Stimulated activated CD8-positive, alpha-beta memory T cell treated with anti-CD3 and anti-CD28 coated beads, Interleukin-7, amount 100 ng/mL, for 48 hours (primary cell): ENCODE measurements at places on chromosomes 2 and 18.

GRCh38 chr2:30224151-30224550 is 7.2 kb upstream of the LBH start:
- DNase-seq, result no peak

DNA sequence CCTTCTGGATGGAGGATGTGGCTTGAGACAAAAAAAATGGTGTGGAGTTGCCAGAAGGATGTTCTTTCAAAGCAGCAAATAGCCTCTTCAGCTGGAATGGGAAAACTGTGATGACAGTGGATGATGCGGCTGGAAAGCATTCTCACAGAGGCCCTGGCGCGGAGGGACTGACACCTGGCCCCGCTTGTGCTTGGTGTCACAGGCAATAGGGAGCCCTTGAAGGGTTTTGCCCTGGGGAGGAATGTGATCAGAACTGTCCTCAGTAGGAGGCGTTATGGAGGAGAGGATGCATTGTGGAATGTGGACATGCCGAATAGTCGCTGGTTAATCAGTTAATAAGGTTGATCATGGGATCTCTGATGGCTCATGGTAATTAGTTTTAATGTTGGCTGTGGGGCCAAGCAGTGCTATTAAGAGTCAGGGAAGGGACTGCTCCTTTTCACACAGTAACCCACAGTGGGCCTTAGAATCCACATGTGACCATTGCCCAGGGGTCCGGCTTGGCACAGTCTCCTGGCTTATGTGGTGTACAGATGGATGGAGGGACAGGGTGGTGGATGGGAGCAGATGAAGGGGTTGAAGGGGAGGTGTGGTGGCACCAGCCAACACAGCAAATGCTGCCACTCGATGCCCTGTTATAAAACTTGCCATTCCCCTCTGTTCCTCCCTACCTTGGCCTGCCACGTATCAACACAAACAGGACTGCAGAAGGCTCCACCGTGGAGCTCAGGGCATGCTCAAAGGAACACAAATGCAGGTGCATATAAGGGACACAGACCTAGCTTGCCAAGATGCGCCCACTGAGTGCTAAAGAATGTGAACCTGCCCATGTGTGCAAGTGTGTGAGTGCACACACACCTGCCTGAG is 71.7 kb downstream of the CIB4 start:
- DNase-seq, result no peak

GRCh38 chr2:30157616-30158015 is 10.8 kb downstream of the YPEL5 start:
- DNase-seq, result no peak

GRCh38 chr2:13524492-13524891 is 807.8 kb downstream of the TRIB2 start:
- no peak for DNase-seq

- no peak for DNase-seq
Measured at GRCh38 chr2:28896906-28897305, 2.4 kb downstream of the WDR43 start.

DNA sequence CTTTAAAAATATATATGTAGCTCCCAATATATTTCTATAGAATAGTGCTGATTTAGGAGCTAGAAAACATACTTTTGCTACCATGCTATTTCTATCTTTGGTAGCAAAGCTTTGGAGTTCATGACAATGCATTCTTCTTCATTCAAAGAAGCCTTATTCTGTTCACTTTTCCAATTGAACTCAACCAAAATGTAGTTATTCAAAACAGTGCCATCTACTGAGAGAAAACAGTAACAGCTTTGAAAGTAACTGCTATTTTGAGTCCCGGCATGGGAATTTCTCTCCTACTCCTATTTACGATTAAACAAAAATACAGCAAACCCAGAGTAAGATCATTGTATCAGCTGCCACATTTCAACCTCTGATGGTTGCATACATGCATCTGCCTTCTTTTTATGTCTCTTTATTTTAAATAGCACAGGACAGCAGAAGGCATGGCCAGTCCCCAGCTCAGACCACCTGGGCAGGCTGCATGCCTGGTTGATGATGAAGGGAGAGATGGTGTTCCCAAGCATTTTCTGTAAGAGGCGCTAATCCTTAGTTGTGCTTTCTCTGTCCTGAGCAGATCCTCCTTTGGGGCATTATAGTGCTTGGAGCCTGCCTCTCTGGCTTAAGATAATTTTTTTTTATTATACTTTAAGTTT is 69.7 kb upstream of the SULT1C3 start:
- no peak for DNase-seq

- DNase-seq, result no peak
Measured at GRCh38 chr2:169072163-169072925, 3.0 kb downstream of the DHRS9 start.

DNA sequence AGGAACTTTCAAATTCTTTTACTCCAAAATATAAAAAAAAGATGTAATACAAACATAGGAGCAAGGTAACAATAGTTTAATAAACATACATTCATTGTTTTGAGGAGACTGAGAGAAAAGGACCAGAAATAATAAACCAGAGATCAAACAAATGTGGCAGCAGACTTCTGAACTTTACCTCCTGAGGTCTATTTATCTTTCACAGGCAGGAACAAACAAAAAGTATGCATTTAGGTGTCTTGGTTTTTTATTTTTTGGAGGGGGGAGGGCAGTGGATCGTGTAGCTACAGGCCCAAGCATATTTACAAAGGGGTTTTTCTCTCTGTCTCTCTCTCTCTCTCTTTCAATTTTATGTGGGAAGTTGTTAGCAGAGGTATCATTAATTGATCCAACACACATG is 5.6 kb downstream of the PPP4R1 start:
- no peak for DNase-seq

GRCh38 chr2:195842932-195843331 is 185.9 kb downstream of the SLC39A10 start:
- DNase-seq, result no peak

- DNase-seq, result no peak
Measured at GRCh38 chr2:231816327-231817026, 30.2 kb downstream of the COPS7B start.

DNA sequence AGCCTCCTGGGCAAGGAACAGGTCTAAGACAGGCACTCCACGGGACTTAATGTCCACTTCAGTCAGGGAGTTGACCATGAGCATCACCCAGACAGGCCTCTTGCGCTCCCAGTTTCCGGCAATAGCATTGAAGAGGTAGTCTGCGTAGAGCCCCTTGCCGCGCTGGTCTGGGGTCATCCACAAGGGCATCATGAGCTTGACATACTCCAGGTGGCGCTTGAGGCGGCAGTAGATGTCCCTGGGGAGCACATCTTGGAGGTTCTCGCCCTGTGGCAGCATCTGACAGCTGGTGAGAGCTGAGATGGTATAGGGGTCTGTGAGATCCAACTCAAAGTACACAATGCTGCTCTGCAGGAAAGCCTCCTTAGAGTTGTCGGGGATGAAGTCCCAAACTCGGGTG is 10.6 kb downstream of the TRABD2A start:
- DNase-seq, result no peak

DNA sequence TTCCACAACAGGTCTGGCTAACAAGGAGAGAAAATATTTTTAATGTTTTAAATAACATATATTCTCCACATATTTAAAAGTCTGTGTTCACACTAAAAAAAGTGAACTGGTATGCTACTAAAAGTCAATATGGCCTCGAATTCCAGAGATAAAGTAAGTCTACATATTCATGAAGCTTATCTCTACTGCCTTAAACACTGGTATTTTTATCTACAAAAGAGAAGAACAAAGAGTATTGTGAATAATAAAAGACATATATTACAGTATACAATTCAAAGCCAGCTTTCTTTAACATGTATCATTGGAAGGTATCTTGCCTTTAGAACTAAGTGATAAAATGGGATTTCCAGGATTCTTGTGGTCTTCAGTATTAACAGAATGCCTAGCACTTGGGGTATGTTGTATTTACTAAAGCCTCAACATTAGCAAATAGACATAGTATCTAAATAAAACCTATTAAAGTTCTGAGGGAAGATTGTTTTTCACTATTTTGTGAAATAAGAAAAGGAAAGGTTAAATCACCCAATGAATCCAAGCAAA is 302.8 kb upstream of the CCDC68 start:
- DNase-seq, result no peak

DNA sequence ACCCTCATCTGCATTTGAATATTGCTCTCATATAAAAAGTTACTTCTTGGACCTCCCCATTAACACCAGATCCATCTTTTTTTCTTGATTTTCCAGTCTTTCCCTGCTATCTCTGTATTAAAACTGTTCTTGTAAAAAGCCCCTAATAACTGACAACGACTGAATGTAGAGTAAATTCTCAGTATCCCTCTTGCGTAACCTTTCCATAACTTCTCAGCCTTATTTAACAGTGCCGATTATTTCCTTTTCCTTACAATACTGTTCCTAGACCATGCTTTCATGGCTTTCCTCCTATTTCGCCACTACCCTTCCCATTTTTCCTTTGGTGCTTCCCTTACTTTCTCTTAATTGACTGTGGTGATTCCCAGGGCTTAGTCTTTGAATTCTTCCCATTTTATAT is 348.9 kb upstream of the DSEL start:
- DNase-seq, result no peak

- no peak for DNase-seq
Measured at GRCh38 chr2:25655316-25655715, 18.1 kb downstream of the DTNB start.

GRCh38 chr2:28345619-28346018 is 47.0 kb upstream of the FOSL2 start:
- DNase-seq, result no peak

DNA sequence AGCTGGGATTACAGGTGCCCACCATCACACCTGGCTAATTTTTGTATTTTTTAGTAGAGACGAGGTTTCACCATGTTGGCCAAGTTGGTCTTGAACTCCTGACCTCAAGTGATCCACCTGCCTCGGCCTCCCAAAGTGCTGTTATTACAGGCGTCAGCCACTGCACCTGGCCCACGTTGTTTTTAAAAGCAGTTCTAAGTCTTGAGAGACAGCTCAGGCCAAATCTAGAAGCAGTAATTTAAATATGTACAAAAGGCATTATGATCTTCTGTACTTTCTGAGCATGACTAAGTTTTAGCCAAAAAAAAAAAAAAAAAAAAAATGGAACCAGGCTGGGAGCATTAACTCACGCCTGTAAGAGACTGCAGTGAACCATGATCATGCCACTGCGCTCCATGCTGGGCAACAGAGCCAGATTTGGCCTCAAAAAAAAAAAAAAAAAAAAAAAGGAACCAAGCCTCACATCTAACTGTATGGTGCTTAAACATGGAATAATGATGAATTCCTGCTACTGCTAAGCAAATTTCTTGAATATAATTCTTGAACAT is 4.0 kb downstream of the ABHD3 start:
- DNase-seq, result no peak

DNA sequence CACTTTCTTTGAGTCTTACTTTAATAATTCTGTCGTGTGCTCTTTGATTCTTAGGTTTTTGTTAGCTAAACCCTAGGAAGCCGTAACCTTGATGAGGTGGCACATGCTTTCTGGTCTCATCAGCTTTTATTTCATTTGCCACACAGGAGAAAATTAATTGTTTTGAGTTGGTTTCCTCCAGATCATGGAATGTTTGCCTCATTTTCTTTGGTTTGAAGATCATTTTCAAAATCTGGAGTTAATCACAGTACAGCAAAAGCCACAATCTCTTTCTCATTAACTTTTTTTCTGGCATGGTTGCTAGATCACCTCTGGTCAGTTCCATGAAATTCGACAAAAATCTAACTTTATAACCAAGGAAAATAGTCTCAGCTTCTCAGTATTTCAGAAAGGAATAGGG is 182.9 kb downstream of the MYO1B start:
- DNase-seq, result no peak

DNA sequence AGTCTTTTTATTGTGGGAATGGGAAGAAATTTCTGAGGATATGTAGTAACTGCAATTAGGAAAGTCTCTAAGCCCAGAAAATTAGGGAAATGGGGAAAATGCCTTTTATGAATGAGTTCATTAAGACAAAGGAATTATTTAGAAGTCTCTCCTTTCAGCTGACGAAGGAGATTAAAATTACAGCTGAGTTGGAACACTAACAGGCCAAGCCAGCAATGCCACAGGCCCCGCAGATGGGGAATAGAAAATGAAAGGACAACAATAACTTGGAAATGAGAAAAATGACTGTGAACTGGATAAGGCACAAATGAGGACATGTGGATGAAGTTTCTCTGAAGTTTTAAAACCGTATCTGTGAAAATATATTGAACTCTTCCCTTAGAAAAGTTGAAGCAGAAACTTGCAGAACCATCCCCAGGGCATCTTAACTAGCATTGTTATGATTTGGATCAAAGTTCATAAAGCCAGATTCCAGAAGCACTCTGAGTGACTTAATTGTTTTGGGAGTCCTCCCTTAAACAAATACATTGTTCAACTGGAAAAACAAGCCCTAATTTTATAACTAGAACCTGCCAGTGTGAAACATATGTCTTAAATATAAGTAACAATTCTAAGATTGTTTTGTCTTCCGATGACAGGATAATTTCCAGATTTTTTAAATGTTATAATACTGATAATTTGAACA is 51.3 kb downstream of the C2orf76 start:
- no peak for DNase-seq

GRCh38 chr2:135762022-135762421 is 20.4 kb downstream of the UBXN4 start:
- DNase-seq, result no peak

DNA sequence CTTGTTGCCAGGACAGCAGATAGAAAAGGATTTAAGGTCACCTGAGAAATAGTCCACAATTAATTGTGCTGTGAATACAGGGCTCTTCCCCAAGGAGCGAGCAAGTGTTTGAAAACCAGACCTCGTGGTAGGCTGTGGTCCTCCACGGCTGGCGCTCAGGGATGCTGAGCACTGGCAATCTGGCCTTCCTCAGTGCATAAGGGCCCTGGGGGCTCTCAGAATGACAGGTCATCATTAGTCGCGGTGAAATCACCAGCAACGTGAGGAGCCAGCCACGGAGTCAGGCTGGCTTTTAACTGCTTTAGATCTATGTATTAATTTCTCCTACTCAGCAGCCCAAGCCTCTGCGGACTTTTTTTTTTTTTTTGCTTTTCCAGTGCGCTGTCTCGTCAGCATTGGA is 148.5 kb downstream of the FHOD3 start:
- DNase-seq, result no peak

DNA sequence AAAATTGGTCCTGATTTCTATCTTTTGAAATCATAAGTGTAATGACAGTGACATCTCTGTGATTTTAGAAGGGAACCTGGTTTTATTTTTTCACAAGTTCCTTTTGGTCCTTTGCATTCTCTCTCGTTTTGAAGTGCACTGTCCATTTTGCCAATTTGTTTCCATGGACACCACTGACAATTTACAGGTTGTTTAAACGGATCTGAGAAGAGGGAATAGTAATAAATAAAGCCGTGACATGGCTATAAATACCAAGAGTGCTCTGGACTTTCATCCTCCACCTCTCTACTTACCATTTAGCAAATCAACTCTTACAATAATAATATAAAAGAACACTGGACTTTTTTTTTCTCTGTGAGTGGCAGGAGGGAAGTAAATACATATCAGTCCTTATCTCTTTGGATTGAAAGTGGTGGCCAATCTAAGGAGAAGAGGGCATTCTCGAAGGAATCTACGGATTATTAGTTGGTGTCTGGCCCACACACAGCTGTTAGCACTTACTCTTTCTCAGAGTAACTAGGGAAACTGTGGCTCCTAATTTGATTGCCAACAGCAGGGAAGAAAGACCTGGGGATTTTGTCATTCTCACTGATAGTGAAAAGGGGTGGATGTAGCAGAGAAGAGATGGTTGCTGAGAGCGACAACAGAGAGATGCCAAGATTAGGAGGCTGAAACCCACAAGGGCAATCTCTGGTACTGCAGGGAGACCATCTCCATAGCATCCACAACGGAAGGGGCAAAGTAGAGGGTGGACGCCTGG is 108.7 kb upstream of the FSHR start:
- DNase-seq, result no peak
